ENCODE measurements at places on chromosomes 1 and 21. TPM values are rescaled to one million over a fixed set of nuclear protein-coding genes. Genes with fewer than 3 reads are reported as not detected.

- no peak for DNase-seq
These were observed 503.6 kb downstream of the MRPL39 start for GRCh38 chr21:25103500-25104207.

- no peak for DNase-seq
These were observed 356.3 kb upstream of the CAMK1G start for GRCh38 chr1:209227171-209227570.

DNA sequence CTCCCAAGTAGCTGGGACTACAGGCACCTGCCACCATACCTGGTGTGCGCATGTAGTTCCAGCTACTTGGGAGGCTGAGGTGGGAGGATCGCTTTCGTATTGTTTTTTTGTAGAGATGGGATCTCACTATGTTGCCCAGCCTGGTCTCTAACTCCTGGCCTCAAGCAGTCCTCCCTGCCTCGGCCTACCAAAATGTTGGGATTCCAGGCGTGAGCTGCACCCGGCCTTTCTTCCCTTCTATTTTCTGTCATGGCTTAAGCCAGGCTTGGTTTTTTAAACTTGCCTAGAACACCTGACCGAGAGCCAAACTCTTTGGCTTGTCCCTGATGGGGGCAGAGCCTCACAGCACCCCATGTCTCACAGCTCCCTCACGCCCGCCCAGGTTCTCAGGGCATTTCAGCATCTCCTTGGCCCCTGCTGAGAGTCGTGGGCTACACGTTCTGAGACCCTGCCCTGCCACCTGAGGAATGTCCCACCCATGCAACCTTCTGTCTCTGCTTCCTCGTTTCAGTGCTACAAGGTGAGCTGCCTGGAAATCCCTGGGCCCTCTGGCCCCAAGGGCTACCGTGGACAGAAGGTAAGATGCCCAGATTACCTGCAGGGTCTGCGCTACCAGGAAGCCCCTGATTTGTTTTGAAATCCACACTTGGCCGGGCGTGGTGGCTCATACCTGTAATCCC lies 15.7 kb downstream of the COL6A2 start:
- DNase-seq, result no peak

DNA sequence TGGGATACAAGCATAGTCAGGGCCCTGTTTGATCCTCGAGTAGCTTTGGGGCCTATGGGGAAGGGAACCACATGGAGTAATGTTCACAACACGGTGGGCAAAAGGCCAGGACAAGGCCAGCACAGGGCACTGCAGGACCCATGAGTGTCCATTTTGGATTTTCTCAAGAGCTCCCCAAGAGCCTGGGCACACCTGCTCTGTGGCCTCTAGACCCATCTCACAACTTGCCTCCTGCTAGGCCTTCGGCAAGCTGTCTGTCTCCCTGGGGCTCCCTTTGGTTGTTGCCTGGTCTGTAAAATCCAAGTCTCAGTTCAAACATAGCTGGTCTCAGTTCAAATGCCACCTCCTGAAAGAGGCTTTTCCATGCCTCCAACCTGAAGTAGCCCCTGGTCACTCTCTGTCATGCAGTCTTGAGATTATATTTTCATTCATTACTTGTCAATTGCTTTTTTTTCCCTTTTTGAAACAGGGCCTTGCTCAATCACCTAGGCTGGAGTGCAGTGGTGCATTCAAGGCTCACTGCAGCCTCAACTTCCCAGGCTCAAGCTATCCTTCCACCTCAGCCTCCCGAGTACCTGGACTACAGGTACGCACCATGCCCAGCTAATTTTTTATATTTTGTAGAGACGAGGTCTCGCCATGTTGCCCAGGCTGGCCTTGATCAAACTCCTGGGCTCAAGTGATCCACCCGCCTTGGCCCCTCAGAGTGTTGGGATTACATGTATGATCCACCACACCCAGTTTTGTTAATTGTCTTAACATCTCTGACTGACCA lies 107.4 kb downstream of the MATN1 start:
- DNase-seq, result no peak

- DNase-seq, result peak; percentile 84
These were observed 841 bp downstream of the ADSS2 start for GRCh38 chr1:244450597-244451538.

ATAD3C gene
- under 0.01 TPM for total RNA-seq

LCE3E gene
- not detected for total RNA-seq

PUM1 gene
- total RNA-seq, result 67.6 TPM

PADI6 gene
- not detected for total RNA-seq

DNA sequence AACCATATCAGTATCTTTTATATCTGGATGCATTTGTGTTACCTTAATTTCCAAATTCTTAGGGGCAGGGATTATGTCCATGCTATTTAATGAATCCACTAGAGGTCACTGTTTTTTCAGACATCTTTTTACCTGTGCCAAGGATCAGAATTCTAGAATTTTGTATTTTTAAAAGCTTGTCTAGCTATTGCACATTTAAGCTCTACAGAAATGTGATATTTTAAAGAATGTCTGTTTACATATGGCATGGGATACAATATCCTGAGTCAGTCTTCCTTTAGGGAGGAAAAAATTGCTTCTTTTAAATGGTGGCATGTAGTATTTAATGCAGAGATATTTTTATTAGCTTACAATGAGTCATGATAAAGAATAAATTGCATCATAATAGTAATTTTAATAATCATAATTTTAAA lies 11.3 kb downstream of the RPAP2 start:
- DNase-seq, result peak; percentile 39

DNA sequence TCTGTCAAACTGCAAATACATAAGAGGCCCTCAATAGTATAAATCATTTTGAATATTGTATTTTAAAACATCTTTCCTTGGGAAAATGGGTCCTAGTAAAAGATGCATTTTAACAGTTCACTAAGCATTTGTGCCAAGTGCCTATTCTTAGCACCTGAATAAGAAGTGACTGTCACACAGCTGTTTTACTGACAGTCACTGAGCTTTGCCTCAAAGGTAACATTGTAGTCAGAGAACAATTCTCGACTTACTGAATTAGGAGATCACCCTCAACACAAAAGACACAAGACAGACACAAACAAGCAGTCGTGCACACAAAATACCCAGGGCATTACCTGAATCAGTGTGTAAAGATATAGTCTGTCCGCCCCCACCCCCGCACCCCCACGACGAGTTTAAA lies 408 bp downstream of the ESRRG start:
- no peak for DNase-seq

OR2L13 gene
- not detected for total RNA-seq
